ENCODE measurements at places on chromosomes 6 and 20. TPM values are rescaled to one million over a fixed set of nuclear protein-coding genes. Genes with fewer than 3 reads are reported as not detected.

GRCh38 chr6:86936834-86937218 is 502 bp upstream of the HTR1E start:
- peak overlapping the region; percentile 56 for H3K4me3 ChIP-seq
- H3K4me1 ChIP-seq: peaks cover 7% of the 10 kb centered on the region
- DNase-seq: no peak

DNA sequence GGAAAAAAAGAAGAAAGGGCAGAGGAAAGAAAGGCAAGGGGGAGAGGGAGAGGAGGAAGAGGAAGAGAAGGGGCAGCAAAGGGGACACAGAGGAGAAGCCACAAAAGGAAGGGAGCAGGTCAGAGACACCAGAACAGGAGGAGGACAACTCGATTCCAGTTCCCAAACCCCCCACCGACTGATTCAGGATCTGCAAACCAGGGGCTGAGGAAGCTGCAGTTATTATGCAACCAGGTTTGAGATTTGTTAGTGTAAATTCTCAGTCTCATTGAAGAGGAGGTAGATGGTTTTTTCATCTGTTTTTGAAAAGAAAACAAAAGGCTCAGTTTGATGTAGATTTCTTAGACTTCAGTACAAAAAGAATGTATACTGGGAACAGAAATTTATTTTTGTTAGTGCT is 202.8 kb downstream of the FOXC1 start:
- no peak overlapping the region for H3K4me3 ChIP-seq
- no peak for DNase-seq
- no peaks in the 10 kb centered on the region for H3K36me3 ChIP-seq
- no peaks in the 10 kb centered on the region for H3K4me1 ChIP-seq

DNA sequence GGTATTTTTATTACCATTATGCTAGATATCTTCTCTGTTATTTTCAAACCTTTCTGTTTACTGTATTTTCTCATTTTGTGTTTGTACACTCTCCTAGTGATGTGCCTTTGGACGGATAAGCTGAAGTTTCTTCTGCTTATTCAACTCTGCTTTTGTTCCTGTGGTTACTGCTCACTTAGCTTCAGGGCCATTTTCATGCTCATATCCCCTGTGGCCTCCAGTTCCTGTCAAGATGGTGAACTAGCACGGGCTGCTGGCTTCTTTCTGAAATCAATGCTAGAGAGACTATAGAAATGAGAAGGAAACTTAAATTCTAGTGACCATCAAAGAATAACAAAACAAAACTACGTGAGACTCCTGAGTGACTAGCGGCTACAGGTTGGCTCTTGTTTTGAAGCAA is 6.8 kb upstream of the CST8 start:
- H3K27ac ChIP-seq: no peak overlapping the region
- no peaks in the 10 kb centered on the region for H3K27me3 ChIP-seq
- H3K4me3 ChIP-seq: no peak overlapping the region
- no peaks in the 10 kb centered on the region for H3K36me3 ChIP-seq

MUC22 gene
- total RNA-seq: not detected

- no peak for DNase-seq
- peaks cover 6% of the 10 kb centered on the region for H3K36me3 ChIP-seq
- H3K4me3 ChIP-seq: no peak overlapping the region
These were observed 61.1 kb upstream of the CCN6 start for GRCh38 chr6:111992851-111993250.

DNA sequence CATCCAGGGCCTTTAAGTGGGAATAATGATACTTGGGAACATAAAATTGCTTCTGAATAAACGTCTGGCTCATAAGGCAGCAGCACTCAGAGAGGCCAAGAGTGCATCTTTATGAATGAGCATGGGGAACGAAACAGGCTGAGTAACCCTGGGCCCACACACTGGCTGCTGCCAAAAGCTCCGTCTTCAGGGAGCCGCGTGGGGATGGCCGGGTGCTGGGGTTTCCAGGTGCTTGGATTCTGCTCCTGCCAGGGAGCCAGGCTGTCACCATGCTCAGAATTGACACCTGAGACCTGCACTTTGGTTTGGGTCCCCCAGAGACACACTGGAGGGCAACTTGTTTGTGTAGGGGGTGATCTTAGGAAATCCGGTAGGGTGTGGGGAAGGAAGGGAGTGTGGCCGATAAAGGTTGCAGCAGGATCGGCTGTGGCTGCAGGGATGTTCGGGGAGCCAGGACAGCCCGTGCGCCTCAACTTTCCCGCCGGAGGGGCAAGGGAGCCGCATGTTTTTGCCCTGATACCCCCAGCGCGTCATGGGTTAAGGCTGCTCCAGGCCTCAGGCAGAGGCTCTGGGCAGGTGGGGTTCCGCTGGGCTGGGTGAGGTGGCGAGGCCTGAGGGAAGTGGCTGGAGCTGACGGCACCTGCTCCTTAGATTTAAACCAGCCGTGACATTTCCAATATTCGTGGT is 101.8 kb downstream of the YTHDF1 start:
- no peaks in the 10 kb centered on the region for H3K36me3 ChIP-seq
- H3K4me3 ChIP-seq: no peak overlapping the region
- peaks cover 80% of the 10 kb centered on the region for H3K27me3 ChIP-seq
- no peaks in the 10 kb centered on the region for H3K4me1 ChIP-seq
- no peak overlapping the region for H3K27ac ChIP-seq

- peaks cover 55% of the 10 kb centered on the region for H3K4me1 ChIP-seq
- no peak overlapping the region for H3K4me3 ChIP-seq
- no peaks in the 10 kb centered on the region for H3K36me3 ChIP-seq
- peak; percentile 53 for DNase-seq
- no peaks in the 10 kb centered on the region for H3K27me3 ChIP-seq
These were observed 54.4 kb upstream of the RNF24 start for GRCh38 chr20:4069751-4070150.

DNA sequence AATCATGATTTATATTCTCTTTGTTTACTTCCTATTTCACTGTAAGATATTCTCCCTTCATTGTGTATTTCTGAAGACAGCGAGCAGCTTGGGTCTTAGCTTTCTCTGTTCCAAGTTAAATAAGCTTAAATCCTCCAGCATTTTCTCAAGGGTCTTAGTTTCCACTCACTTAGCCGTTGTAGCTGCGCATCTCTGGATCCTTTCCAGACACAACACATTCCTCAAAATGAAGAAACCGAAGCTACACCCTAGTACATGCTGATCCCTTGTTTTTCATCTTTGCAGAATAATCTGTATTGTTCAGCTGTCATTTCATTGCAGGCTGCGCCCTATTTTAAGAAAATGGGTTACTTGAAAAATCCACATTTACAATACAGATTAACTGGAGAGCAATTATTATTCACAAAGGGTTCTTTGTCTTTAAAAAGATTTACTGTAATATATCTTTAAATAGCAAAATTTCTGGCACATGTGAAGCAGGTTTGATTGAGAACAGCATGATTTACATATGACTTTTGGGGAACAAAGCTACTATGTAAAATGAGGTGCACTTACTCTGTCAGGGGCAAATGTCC is 375.8 kb downstream of the QKI start:
- no peaks in the 10 kb centered on the region for H3K27me3 ChIP-seq
- no peaks in the 10 kb centered on the region for H3K36me3 ChIP-seq
- H3K4me3 ChIP-seq: peak overlapping the region; percentile 4
- peaks cover 58% of the 10 kb centered on the region for H3K4me1 ChIP-seq

DNA sequence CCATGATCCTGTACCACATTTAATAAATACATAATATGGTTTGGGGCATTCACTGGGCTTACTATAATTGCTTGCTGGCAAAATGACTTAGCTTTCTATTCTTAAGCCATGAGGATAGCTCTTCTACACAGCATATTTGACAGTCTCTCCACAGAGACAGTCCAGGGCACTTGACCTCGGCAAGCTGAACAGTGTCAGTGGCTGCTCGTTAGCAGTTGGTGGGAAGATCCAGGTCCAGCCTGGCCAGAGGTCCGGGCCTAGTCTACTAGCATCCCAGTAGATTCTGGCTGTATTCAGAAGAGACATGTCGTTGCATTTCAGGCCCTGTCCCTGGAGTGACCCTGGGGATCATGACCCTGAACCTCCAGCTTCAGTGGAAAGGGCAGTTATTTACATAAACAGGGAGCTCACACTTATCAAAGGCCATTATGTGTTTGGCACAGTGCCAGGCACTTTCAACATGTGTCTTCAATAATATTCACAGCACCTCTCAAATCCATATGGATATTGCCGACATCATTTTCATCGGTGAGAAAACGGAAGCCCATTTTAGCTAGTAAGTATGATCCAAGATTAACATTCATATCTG is 139.0 kb downstream of the IMPG1 start:
- H3K36me3 ChIP-seq: no peaks in the 10 kb centered on the region
- H3K4me1 ChIP-seq: peaks cover 10% of the 10 kb centered on the region
- H3K4me3 ChIP-seq: no peak overlapping the region
- peak; percentile 8 for DNase-seq
- H3K27me3 ChIP-seq: no peaks in the 10 kb centered on the region

DNA sequence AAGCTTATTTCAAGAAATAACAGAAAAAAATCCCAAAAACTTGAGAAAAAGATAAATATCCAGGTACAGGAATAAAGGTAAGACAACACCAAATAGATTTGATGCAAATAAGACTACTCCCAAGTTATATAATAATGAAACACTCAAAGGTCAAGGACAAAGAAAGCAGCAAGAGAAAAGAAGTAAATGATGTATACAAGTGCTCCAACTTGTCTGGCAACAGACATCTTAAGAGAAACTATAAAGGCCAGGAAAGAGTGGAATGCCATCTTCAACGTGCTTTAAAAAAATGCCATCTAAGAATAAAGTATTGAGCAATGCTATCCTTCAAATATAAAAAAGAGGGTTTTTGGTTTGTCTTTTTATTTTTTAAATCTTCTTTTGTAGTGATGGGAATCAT is 54.2 kb downstream of the REV3L start:
- no peak overlapping the region for H3K27ac ChIP-seq
- DNase-seq: no peak
- peaks cover 34% of the 10 kb centered on the region for H3K4me1 ChIP-seq
- peaks cover 14% of the 10 kb centered on the region for H3K36me3 ChIP-seq

DNA sequence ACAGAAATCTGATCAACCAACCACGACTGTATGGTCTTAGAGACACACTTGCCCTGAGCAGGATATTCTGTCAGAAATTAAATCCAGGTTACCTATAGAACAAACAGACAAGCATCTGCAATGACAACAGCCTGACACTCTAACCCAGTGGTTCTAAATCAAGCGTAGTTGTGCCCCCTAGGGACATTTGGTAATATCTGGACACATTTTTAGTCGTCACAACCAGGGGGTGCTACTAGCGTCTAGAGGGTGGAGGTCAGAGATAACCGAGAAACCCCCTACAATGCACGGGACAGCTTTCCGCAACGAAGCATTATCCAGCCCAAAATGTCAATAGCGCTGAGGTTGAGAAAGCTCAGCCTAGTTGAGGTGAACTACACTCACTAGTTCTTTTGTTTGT is 32.3 kb downstream of the ID4 start:
- peaks cover 7% of the 10 kb centered on the region for H3K4me1 ChIP-seq
- H3K36me3 ChIP-seq: no peaks in the 10 kb centered on the region
- peaks cover 29% of the 10 kb centered on the region for H3K27me3 ChIP-seq
- no peak overlapping the region for H3K27ac ChIP-seq
- no peak overlapping the region for H3K4me3 ChIP-seq

KHDC1L gene
- not detected for total RNA-seq

GRCh38 chr6:106519460-106520394 is 109.6 kb downstream of the RTN4IP1 start:
- H3K36me3 ChIP-seq: peaks cover 38% of the 10 kb centered on the region
- peak overlapping the region; percentile 45 for H3K4me3 ChIP-seq
- H3K4me1 ChIP-seq: peaks cover 37% of the 10 kb centered on the region
- H3K27ac ChIP-seq: peak overlapping the region; percentile 87
- H3K27me3 ChIP-seq: no peaks in the 10 kb centered on the region

GRCh38 chr6:166910601-166911000 is 45.7 kb downstream of the RNASET2 start:
- H3K4me1 ChIP-seq: peaks cover 12% of the 10 kb centered on the region
- peak; percentile 49 for DNase-seq
- no peaks in the 10 kb centered on the region for H3K36me3 ChIP-seq

NKX2-4 gene
- not detected for total RNA-seq

DNA sequence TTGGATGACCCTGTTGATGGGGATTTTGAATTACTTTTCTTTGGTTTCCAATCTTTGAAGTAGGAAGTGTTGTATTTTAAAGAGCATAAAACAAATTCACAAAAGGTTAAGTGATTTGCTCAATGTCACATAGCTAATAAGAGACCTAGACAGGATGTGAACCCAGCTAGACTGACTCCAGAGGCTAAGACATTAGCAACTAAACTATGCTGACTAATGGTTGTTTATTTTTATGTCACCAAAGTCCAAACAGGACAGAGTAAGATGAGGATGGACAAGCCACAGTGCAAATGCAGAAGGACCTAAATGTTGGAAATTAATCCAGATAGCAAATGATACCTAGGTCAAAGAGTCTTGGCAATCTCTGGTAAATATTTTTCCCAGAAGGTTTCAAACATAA is 38.0 kb downstream of the OGFRL1 start:
- no peaks in the 10 kb centered on the region for H3K36me3 ChIP-seq
- H3K4me3 ChIP-seq: no peak overlapping the region
- H3K27ac ChIP-seq: no peak overlapping the region
- DNase-seq: no peak
- H3K4me1 ChIP-seq: no peaks in the 10 kb centered on the region

- no peaks in the 10 kb centered on the region for H3K4me1 ChIP-seq
- no peak overlapping the region for H3K4me3 ChIP-seq
- H3K27ac ChIP-seq: no peak overlapping the region
- no peak for DNase-seq
- peaks cover 6% of the 10 kb centered on the region for H3K27me3 ChIP-seq
These were observed 58.6 kb downstream of the FOXA2 start for GRCh38 chr20:22525821-22526220.

DNA sequence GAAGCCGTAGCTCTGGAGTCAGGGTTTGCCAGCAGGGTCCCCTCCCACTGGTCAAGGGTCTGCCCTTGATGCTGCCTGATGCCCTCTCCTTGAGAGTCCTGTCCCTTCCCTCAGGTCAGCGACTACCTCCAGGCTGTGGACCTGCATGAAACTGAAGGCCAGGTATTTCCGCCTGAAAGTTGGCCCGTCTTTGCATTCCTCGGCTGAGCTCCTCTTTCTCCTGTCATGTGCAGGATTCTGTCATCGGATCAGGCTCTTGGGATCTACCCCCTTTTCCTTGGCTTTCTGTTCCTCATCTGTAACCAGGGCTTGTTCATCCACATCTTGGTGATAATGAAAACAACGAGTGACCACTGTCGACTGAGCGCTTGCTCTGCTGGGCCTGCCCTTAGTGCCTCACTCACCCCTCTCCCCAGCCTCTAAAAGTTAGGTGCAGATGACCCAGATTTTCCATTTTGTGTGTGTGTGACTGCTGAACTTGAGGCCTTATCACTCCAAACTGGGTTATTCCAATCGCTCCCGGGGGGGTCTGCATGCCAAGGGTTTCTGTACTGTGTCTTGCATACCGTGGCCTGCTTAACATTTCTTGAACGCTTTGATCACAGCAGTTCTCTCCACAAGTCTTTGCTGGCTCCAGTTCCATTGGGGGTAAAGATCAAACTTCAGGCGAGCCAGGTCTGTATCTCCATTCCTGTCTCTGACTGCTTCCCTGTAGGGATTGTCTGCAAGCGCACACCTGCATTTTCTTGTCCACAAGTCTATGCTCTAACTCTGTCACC is 81.6 kb downstream of the DTD1 start:
- H3K4me3 ChIP-seq: no peak overlapping the region
- H3K36me3 ChIP-seq: no peaks in the 10 kb centered on the region
- no peak for DNase-seq
- H3K27ac ChIP-seq: no peak overlapping the region

Measured in MCF 10A (cell line).